ENCODE measurements at places on chromosomes 1 and 21. TPM values are rescaled to one million over a fixed set of nuclear protein-coding genes. Genes with fewer than 3 reads are reported as not detected.

Gene PATJ
- polyA plus RNA-seq: 23.2 TPM

Gene RUNX1
- 0.26 TPM for polyA plus RNA-seq

Gene C1orf53
- polyA plus RNA-seq: 5.8 TPM

Gene GJA4
- polyA plus RNA-seq: not detected

Gene NCAM2
- 112 TPM for polyA plus RNA-seq

Gene NES
- polyA plus RNA-seq: 2.3 TPM

Gene WNT2B
- polyA plus RNA-seq: 1.3 TPM

Gene MFSD2A
- 0.73 TPM for polyA plus RNA-seq

Gene SH2D1B
- not detected for polyA plus RNA-seq

Gene CPLANE2
- 0.20 TPM for polyA plus RNA-seq

Gene ST6GALNAC3
- 11.5 TPM for polyA plus RNA-seq

Gene OR2M3
- not detected for polyA plus RNA-seq

Gene LCK
- not detected for polyA plus RNA-seq

Gene SEC16B
- 2.0 TPM for polyA plus RNA-seq

Gene SIM2
- 3.4 TPM for polyA plus RNA-seq

Gene PTPN22
- 2.0 TPM for polyA plus RNA-seq

Gene GBP2
- not detected for polyA plus RNA-seq
